HFFc6 (cell line): ENCODE measurements at places on chromosomes 12 and 14. TPM values are rescaled to one million over a fixed set of nuclear protein-coding genes. Genes with fewer than 3 reads are reported as not detected.

DNA sequence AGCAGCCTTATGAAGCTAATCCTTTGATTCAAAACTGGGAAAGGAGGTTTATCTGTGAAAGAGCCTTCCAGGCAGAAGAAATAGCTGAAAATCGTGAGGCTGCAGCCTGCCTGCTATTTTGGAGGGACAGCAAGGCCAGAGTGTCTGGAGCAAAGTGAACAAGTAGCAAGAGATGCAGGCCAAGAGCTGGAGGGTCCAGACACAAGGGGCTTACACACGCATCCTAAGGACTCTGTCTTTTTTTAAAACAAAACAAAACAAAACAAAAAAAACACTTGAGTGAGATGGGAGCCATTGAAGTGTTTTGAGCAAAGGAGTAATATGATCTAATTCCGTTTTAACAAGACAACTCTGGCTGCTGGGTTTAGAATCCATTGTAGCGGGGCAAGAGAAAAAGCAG lies 76.4 kb upstream of the BCAT1 start:
- no peaks in the 10 kb centered on the region for H3K36me3 ChIP-seq
- DNase-seq = no peak
- no peaks in the 10 kb centered on the region for H3K27me3 ChIP-seq
- no peak overlapping the region for H3K4me3 ChIP-seq

- no peak for DNase-seq
- peaks cover 3% of the 10 kb centered on the region; the same call in 1 of the 2 replicates for H3K27me3 ChIP-seq
- H3K4me3 ChIP-seq = no peak overlapping the region
- no peaks in the 10 kb centered on the region for H3K36me3 ChIP-seq
Measured at GRCh38 chr12:86666316-86666715, 410.1 kb upstream of the MGAT4C start.

DNA sequence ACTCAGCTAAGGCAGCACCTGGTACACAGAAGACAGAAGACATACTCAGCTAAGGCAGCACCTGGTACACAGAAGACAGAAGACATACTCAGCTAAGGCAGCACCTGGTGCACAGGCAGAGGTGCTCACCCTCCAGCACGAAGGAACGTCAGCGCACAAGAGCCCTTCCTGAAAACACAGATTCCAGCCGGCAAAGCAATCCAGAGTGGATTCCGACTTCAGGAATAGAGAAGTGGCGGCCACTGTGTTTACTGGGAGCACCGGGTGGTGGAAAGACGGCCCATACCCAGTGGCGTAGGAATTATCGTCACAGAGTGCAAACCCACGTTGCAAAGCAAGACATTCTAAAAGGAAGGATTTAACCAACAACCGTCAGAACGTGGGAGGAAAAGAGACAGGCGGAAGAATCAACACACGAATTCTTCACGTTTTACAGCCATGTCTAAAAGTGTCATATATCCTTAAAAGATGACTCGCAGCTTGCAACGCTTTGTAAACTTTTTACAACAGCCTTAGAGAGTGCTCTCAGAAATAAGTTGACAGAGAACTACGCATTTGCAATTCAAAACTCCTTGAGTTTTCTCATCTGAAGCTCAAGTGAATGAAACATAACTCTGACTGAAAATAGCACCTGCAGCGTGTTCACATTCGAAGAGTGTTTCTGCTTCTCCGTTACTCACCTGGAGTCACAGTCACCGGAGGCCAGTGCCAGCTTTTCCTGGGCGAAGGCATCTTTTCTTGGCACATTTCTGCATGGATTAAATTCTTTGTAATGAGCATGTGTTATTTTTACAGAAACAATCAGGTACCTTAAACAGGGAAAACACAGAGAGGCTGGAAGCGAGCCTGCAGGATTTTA lies 55.8 kb upstream of the GALNT9 start:
- no peak for DNase-seq
- peaks cover 14% of the 10 kb centered on the region for H3K27me3 ChIP-seq
- no peaks in the 10 kb centered on the region for H3K4me1 ChIP-seq
- H3K27ac ChIP-seq = no peak overlapping the region
- no peaks in the 10 kb centered on the region for H3K36me3 ChIP-seq

DNA sequence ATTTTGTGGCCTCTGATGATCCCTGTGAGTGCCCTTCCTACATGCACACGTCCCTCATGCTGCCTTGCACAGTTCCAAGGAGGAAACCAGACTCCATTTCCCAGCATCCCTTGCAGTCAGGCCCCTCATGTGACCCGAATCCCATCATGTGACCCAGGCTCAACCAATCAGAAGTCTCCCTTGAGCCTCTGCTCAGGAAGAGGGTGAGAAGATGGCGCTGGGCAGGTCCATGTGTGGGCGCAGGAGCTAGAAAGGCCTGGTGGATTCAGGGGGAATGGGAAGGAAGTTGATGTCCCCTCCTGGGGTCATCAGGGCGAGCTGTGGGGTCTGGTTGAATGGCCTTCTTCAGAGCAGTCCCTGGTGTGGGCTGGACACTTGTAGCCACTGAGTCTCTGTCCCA lies 240.5 kb downstream of the ADGRD1 start:
- H3K4me1 ChIP-seq = no peaks in the 10 kb centered on the region
- H3K4me3 ChIP-seq = no peak overlapping the region
- no peak overlapping the region for H3K27ac ChIP-seq
- H3K27me3 ChIP-seq = peaks cover 1% of the 10 kb centered on the region; the same call in 1 of the 2 replicates
- no peak for DNase-seq
- H3K36me3 ChIP-seq = peaks cover 5% of the 10 kb centered on the region; the same call in 1 of the 2 replicates

DNA sequence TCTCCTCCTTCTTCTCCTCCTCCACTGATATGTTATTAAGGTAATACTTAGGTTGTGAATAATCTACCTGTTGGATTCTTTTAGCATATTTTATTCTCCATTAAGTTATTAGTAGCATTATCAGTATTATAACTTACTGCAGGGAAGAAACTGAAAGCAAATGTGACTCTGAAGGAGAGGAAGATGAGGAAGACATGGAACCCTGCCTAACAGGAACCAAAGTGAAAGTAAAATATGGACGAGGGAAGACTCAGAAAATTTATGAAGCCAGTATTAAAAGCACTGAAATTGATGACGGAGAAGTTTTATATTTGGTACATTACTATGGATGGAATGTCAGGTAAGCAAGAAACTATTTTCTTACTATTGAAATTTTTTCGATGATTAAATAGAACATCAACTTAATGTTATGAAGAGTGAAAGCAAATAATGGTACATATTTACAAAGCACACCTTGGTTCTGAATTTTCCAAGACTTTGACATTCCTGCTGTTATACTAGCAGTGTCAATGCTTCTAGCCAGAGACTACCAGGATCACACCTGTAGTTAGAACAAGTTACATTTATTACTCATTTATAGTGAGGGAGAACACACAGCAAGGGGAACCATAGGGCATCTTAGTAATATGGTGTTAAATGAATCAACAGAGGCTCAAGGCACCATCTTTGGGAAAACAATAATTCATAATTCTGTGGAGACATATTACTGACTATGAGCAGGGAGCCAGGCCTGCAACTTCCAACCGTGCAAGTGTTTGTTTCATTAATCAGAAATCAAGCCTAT lies 42.0 kb upstream of the TOMM20L start:
- DNase-seq = no peak
- peak overlapping the region; percentile 50 for H3K27ac ChIP-seq
- H3K4me3 ChIP-seq = peak overlapping the region; percentile 82
- H3K36me3 ChIP-seq = peaks cover 19% of the 10 kb centered on the region; the same call in 1 of the 2 replicates
- peaks cover 1% of the 10 kb centered on the region; the same call in 1 of the 2 replicates for H3K27me3 ChIP-seq

The NID2 gene
- total RNA-seq = 99.6 and 102 TPM in 2 replicates

The TTC6 gene
- 0.68 TPM in 1 of 3 replicates, not detected in the others for total RNA-seq
